Activated CD4-positive, alpha-beta T cell treated with anti-CD3 and anti-CD28 coated beads, Interleukin-2, amount 50 U/mL, for 4 hours (primary cell): ENCODE measurements at places on chromosomes 16 and 17.

DNA sequence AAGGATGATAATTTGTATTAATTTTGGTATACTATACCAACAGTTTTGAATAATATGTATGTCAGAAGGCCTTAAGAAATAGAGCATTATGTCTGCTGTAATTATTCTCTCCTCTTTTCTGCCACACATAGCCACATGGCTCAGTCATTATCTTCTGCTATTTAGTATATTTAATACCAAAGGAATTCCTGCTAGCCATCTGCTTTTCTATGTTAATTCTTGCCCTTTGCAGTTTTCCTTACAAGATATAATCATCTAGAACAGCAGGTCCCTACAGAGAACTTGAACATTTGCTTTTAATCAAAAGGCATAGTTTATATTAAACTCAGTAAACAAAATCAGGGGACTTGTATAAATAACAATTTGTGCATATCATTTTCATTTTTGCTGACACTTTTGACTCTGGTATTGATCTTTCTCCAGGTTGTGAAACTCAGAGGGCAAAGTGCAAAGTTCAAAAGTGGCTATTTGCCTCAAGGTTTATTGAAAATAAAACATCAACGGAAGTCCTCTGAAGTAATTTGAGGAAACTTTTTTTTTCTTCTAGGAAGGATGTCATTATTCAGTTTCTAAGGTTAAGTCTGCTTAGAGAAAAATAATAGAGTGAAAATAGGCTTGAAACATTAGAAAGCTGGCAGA lies 702.0 kb downstream of the KCNJ2 start:
- no peak for DNase-seq

DNA sequence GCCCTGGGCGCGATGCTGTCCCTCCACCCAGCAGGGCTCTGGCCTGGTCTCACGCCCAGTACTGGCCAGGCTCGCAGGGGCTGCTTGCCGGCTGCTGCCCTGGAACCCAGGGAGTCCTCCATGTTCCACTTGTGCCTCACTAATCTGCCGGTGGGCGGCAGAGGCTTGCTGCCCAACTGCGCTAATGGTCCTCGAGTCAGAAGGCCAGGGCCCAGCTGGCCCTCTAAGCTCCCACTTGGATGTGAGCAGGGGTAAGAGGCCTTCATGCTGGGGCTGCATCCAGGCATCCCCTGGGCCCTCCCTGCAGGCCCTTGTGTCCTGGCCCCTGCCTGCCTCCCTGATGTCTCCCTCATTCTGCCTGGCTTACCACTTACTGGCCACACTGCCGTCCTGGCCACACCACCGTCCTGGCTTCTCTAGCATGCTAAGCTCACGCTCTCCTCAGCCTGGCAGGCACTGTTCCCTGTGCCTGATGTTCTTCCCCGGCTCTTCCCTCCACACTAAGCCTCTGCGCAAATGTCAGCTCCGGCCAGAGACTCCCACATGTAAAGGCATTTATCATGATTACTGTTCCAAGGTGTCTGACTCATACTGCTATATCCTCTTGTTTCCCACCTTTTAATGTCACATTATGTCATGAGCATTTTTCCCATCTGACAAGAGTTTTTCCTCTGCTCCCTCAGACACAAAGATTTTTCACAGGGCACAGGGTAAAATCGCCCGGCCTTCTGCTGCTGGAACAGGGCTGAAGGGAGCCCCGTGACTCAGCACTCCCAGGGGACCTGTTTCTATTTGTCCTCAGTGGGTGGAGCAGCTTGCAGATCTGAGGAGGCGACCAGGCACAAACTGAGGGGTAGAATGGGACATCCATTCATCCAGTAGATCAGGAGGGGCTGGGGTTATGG lies 15.9 kb downstream of the B9D1 start:
- no peak for DNase-seq

GRCh38 chr16:62036101-62036801 lies at the start of gene CDH8:
TSS of gene CDH8 (minus strand) at chr16:62036438. CDS start at chr16:62021403, 15,035 bp downstream.
- DNase-seq, result no peak

DNA sequence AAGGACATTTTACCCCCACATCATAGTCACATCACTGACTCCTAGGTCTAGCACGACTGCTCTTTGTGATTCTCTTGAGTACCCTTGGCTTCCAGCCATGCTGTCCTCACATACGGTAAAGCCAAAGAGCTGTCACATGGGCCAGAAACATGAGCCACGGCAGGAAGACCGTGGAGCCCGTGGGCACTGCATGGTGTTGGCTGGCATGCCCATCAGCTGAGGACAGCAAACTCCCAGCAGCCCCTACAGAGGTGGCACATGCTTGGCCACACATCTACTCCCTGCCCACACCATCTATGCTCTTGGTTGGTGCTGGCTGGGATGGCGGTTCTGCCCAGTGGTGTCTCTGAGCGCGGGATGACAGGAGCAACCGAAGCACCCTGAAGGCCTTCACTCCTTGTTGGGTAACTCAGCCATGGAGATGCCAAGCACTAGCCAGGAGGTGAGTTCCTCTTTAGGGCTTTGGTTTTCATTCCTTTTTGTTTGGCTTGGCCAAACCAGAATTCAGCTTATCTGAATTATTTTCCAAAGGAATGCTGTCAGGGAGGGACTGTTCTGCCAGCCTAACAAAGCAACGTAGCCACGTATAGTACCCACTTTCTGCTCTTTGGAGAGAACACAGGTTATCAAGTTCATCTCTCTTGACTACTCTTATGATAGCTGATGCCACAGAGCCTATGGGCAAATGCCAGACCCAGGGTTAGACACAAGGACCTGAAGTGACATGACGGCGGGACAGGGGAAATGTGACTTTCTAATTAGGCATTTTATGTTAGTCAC lies 10.0 kb downstream of the TNFAIP1 start:
- no peak for DNase-seq

GRCh38 chr17:2893422-2893914 lies 97.2 kb downstream of the RAP1GAP2 start:
- DNase-seq, result no peak

- no peak for DNase-seq
Measured at GRCh38 chr16:65124212-65124548, 2.3 kb upstream of the CDH11 start.

DNA sequence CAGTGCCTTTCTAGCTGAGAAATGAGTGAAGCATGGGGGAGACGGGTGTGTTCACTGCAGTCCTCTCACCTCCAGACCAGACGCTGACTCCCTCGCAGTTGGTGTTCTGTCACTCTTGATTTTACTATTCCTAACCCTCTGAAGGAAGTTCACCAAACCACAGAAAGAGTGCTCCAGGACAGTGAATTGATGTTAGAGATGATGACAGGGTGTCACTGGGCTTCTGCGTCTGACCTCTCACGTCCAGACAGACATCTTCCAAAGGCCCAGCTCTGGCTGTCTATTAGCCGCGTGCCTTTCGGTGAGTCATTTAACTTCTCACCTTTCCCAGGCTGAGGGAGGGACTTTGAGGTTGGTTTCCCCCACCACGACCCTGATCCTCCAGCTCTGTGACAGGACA lies 8.2 kb downstream of the CRAMP1 start:
- no peak for DNase-seq

GRCh38 chr17:73013301-73013700 lies 79.2 kb downstream of the SLC39A11 start:
- DNase-seq, result no peak

DNA sequence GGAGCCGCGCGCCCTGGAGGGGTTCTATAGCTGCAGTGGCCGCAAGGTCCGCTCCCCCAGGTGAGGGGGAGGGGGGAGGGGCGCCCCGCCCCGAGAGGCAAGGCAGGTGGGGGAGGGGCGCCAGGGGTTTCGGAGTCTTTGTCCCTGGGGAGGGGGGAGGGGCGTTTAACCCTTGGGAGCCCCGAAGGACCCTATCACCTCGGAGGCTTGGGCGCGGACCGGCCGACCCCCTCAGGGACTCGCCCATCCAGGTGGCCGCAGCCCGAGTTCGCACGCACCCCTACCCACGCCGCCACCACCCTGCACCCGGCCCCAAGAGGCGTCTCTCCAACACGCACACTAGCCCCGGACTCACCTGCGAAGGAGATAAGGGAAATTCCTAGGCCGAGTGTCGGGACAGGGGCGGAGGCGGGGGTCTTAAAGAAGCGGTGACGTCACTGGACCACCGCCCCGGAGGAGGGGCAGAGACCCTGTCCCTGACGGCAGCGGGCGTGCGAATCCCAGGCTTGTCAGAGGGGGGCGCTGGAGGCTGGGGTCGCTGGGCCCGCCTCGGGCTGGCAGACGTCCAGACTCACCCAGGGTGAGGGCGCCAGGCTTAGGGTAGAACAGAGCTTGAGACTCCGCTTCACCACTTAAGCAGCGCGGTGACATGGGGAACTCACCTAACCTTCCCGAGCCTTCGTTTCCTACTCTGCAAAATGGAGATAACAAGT lies at the start of gene CLDN6:
Gene CLDN6, minus strand, starts transcription at position 390 of the 713 bp plus-strand sequence. CDS start 2,162 bp downstream, outside the sequence.
- DNase-seq, result no peak

- DNase-seq, result no peak
Measured at GRCh38 chr16:73143576-73144422, 95.9 kb upstream of the ZFHX3 start.

DNA sequence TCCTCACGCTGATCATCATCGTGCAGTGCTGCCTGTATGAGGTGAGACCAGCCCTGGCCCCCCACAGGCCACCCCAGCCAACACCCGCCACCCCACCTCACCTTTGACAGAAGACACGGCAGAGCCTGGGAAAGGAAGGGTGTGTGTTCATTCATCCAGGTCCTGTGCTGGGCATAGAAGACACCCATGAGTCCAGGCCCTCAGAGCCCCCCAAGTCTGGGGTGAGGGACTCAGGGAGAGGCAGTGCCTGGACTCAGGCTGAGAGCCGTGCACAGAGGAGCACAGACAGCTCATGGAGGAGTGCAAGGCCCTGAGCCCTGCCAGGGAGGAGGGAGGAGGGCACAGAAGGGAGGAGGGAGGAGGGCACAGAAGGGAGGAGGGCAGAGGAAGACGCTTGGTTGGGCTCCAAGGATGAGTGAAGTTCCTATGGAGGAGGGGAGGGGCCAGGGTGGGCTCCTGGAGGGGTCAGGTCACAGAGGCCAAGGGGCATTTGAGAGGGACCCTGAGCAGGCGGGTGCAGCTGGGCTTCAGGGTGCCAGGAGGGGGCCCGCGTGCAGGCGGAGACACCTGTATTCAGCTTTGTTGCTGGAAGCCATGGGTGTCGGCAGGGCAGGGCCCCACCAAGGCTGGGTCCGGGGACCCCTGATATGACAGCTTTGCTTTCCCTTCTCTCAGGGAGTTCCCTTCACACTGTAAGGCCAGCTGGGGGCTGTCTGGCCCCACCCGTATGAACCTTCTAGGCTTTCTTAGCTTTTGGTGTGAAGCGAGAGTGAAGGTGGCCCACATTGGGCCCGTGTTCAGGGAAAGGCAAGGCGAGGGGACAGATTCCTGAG lies 11.4 kb downstream of the TAX1BP3 start:
- no peak for DNase-seq

GRCh38 chr17:17469358-17469757 lies 7.4 kb upstream of the MED9 start:
- no peak for DNase-seq

GRCh38 chr16:84323606-84324005 lies 28.9 kb downstream of the WFDC1 start:
- DNase-seq, result no peak

DNA sequence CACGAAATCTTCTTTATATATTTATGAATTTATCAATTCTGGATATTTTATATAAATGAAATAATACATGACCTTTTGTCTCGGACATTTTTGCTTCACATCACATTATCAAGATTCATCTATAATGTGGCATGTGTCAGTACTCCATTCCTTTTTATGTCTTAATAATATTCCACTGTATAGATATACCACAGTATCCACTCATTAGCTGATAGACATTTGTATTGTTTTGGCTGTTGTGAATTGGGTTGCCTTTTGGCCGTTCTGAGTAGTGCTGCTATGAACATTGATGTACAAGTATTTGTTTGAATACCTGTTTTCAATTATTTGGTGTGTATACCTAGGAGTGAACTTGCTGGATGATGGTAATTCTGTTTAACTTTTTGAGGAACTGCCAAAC lies 323.8 kb upstream of the CA10 start:
- DNase-seq, result no peak

DNA sequence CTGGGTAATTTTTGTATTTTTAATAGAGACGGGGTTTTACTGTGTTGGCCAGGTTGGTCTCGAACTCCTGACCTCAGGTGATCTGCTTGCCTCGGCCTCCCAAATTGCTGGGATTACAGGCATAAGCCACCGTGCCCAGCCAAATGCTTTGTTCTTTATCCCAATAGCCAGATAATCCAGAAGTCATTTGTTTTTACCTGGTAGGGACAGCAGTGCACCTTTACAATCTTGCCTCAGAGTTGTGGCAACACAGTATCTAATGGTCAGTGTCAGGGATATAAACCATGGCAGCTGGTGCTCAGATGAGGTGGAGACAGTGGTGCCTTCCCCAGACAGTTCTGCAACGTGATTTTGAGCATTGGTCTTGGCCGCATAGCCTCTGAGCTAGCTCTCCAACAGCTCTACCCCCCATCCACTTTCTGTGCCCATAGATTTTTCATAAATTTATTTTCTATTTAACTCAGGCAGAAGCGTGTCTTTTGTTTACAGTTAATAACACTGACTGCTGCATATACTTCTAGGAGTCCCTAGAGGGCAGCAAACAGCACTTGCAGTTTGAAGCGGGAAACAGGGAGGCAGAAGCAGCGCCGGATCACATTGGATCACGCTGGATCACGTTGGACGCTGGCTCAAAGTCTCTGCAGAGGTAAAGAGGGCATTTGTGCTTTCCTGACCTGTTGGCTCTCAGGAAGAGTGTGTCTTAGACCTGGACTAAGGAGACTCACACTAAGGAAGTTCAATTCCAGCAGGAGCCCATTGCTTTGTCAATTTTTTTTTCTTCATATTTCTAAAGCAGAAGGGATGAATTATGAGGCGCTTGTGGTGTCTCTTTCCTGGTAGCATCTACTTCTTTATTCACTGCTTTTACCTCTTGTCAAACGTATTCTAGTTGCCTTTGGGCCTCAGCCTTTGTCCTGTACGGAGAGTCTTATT lies 5.1 kb upstream of the GGT6 start:
- DNase-seq, result peak; percentile 32

GRCh38 chr17:53687324-53687723 lies 135.4 kb upstream of the KIF2B start:
- DNase-seq, result no peak

- DNase-seq, result no peak
Measured at GRCh38 chr16:89707695-89708094, 6.2 kb upstream of the SPATA2L start.
